Fibroblast of the aortic adventitia (primary cell): ENCODE measurements at places on chromosomes 7 and 10. TPM values are rescaled to one million over a fixed set of nuclear protein-coding genes. Genes with fewer than 3 reads are reported as not detected.
A peak's percentile ranks its signal among the peaks of the same experiment; 100 is the strongest.

The PTF1A gene
- not detected in 2 replicates for total RNA-seq

- DNase-seq = peak; percentile 43
These were observed 40.1 kb downstream of the KCNH2 start for GRCh38 chr7:150937848-150938561.

DNA sequence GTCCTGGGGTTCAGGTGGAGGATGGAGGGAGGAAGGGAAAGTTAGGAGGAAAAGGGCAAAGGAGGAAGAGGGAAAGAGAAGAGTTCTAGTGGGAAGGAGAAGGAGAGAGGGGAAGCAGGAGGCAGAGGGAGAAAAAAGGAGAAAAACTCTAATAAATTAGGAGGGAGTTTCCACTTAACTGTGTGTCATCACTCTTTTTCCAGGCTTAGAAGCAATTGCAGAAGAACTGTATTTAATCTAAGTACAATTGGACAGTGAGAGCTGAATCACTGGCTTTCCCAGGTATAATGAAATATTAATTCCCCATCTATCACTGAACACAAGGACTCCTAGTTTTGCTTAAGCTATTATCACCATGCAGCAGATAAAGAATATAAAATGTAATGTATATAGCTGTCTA is 76.8 kb downstream of the CREB3L2 start:
- DNase-seq = no peak

GRCh38 chr10:4902571-4903011 is 60.6 kb upstream of the AKR1C1 start:
- peak; percentile 73 for DNase-seq
